GM23338 (cell line): ENCODE measurements at places on chromosomes 5 and 9. TPM values are rescaled to one million over a fixed set of nuclear protein-coding genes. Genes with fewer than 3 reads are reported as not detected.

Gene WNT8A
- total RNA-seq: not detected in 2 replicates

DNA sequence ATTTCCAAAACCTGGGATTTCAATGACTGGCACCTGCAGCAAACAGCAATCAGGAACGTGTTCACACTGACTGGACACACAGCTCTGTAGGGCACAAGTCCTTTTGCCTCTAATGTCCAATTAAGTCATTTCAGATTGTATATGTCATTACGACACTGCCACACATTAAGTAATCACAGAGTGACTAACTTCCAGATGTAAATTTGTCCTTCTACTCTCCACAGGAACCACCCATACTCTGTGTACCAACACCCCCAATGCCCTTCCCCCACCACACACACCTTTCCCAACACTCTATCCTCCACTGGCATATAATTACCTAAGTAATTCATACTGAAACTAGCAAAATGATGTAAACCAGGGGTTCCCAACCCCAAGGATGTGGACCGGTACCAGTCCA is 30.5 kb downstream of the LARS1 start:
- no peak for DNase-seq

Gene GNAQ
- total RNA-seq: 43.1 and 59.1 TPM in 2 replicates

Gene OLFM1
- 30.4 and 40.1 TPM in 2 replicates for total RNA-seq

DNA sequence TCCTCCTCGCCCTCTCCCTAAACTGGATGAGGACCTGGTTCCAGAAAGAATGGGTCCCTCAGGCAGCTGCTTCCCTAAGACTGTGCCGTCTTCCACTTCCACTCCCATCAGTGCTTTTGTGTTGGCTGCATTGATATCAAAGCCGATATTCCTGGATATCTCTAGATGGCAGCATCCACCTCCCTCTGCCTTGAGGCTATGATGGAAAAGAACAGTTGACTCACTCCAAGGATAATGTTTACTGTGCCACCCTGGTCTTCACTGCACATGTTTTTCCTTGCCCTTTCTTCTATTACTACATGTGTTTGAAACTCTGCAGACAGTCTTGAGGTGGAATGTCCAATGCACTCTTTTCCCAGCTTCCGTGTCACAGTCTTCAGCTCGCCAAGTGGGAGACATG is 211.6 kb downstream of the MAST4 start:
- peak; percentile 28 for DNase-seq

DNA sequence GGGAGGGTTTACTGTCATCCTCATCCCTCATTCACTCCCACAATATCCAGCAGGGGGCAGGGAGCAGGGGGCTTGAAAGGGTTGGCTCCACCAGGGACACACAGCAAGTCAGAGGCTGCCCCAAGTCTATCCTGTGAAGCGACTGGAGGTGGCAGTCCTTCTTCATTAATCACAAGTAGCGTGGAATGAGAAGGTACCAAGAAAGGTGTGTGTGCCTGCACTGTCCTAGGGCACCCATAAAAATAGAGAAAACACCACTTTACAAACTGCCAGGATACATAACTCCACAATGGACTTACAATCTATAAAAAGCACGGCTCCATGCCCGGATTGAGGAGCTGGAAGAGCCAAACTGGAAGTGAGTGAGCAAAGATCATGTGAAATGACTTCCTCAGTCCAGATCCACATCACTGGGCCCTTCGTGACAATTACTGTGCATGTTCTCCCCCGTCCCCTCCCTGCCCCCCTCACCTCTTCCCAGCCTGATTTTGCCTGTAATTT is 183.9 kb downstream of the SLIT3 start:
- peak; percentile 81 for DNase-seq

Gene PCDHGA3
- total RNA-seq: 0.90 and 1.2 TPM in 2 replicates

Gene CER1
- 2.4 and 4.4 TPM in 2 replicates for total RNA-seq

Gene IFNE
- 0.21 and 0.35 TPM in 2 replicates for total RNA-seq
